ENCODE measurements at places on chromosomes 6 and 20. TPM values are rescaled to one million over a fixed set of nuclear protein-coding genes. Genes with fewer than 3 reads are reported as not detected.

DNA sequence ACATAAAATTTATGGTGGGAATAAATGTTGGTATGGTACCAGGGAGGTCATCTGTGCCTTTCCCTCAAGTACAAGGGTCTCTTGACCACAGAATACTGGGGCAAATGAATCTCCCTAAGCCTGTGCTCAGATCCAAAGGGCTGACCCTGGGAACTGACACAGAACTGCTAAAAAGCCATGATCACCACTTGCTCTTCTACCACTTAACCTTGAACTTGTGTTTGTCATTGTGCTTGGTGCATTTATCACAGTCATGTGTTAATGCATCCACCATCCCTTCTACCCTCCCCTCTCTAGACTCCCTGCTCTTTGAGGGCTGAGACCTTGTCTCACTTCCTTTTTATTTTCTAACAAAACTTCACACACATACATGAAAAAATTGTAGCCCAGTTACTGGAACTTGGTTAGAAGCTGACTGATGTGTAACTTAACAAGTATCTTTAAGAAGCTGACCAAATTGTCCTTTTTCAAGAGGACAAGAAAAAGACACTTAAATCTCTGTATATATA, 46.1 kb upstream of the PBOV1 start:
- no peak for DNase-seq

DNA sequence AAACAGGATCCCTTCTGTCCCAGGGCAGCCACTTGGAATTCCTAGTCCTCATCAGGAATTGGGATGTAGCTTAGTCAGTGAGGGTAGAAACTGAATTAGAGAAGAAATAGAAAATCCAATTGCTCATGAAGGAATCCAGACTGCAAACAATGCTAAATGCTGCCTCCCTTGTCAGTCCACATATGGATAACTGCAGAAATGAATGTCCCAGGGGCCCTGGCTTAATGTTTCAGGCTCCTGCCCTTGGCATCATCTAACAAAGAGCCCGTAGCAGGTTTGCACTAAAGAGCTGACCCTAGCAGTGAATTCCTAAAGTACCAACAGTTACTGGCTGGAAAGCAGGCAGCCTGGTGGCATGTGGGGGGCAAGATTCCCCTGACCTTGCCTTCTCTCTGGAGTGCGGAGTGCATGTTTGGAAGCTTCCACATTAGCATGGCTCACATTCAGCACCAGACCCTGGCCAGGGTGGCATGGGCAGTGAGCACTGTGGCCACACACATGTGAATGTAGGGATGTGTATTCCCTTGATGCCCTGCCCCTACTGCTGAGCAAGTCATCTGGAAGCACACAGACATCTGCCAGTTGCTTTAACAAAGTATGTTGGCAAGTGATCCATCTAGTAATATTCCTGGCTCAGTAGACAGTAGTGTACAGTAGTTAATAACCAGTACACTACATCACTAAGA, 394.5 kb downstream of the CDC5L start:
- DNase-seq, result no peak

DNA sequence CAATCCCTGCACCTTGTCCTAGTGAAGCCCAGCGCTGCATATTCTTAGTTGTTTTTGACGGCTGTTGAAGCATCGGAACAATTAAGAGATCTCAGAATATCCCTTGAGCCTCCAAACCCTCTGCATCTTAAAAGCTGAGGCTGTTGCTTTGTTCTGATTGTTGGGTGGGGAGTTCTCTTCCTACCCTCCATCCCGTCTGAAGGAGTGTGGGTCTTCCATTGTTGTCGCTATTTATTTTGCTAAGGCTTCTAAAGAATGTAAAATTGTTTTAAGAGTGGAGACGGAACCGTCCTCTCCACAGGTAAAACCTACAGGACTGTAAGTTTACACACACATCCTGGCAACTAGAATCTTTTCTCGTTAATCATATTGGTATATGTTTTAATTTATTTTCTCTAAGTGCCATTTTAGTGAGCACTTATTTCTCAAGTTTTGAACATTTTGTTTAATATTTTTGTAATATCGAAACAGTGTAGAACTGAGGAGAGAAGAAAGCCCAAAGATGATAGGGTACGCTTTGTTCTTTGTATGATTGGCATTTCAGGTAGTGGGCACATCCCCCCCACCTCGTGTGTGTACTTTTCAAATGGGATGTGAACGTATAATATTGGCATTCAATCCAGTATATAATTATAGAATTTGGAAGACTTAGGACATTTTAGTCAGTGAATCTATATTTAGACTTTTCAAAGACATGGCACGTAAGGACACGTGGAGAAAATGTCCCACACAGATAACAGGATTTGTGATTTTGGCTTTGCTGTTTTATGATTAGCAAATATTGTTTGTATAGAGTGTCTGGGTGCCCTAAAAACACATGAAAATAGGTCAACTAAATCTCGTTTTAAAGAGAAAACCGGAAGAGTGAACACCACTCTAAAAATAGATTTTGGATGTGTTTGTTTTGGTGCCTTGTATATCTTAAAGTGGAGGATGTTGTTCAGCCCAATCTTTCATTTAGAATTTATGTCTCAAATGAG, 1.3 kb downstream of the RNF146 start:
- no peak for DNase-seq

GRCh38 chr20:12617076-12617475, 391.7 kb upstream of the SPTLC3 start:
- no peak for DNase-seq

DNA sequence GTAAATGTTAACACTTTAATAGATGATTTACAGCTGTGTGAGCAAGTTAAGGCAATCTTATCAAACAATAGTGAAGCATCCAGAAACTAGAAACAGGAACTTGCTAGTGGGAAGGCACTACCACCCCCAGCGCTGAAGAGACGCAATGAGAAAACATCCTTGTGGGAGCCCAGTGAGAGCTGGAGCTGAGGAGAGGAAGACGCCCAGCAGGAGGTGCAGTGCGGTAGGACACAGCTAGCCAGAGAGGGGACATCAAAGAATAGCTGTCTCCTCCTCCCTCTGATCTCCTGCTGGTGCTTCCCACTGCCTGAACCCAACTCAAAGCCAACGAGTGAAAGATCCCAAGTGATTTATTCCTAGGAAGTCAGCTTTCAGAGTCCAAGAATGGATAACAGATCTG, 140.3 kb downstream of the COL12A1 start:
- no peak for DNase-seq

- DNase-seq, result no peak
Measured at GRCh38 chr6:89360415-89360999, 8.0 kb upstream of the UBE2J1 start.

DNA sequence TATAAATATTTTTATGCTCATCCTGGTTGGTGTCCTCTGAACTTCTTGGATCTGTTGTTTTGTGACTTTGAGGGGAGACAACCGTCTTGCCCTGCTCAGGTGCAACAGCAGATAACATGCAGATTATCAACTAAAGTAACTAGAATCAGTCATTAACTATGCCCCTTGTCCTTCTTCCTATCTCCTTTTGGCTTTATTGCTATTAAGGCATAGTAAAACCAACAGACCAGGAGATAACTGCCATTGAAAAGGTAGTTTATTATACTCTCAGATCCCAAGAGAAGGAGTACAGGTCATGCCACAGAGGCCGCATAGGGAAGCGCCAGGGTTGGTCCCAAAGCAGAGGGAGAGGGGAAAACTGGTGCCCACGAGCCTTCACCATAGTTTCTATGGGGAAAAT, 418.2 kb downstream of the GJA1 start:
- DNase-seq, result no peak

Gene FKBP1A
- 193 TPM for total RNA-seq

GRCh38 chr6:113599444-113599843, 257.7 kb upstream of the MARCKS start:
- DNase-seq, result no peak

DNA sequence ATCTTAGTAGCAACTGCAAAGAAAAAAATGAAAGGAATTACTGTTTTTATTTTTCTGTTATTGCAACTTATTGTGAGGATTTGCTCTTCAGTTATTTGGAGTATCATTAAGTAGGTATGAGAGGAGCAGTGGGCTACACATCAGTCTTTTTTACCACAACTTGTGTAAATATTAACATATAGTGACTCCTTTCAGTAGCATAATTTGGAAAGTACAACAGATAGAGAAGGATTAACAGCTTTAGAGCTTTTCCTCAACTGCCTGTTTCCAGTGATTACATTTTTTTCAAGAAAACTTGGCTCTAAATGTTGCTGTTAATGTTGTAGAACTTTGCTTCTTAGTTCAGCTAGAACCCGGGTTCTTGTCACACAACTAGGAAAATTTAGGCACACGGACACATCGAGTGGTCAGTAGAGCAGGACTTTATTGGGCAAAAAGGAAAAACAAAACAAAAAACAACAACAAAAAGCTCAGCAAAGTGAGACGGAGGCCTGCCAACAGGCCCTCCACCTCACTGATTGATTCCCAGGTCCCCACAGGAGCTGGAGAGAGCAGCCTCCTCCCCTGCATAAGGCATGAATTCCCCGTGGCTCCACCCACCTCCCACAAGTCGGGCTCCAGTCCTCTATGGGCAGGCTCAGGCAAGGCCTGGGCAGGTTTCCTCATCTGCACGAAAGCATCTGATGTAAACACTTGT, 75.1 kb downstream of the ADGRG6 start:
- DNase-seq, result no peak

DNA sequence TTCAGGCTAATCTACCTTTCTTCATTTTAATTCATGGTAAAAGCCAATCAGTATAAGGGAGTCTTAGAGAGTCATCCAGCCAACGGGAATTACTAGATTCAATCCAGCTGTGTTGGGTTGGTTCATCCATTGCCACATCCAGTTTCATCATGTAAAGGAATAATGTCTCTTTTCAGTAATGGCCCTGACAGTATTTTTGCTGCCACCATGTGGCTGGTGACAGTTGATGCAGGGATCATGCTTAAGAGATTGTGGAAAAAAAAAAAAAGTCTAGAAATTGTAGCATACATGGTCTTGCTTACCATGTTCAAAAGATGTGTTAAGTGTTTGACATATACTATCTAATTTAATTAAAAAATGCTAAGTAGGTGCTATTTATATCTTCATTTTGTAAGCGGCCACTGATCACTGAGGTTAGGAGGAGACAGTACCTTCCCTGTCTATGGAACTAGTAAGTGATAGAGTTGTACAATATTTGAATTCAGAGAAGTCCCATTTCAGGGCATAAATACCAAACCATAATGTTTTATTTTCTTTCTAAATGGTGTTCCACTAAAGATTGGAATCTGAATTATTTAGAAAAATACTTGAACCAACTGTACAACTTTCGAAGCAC, 135.9 kb downstream of the KHDRBS2 start:
- no peak for DNase-seq

DNA sequence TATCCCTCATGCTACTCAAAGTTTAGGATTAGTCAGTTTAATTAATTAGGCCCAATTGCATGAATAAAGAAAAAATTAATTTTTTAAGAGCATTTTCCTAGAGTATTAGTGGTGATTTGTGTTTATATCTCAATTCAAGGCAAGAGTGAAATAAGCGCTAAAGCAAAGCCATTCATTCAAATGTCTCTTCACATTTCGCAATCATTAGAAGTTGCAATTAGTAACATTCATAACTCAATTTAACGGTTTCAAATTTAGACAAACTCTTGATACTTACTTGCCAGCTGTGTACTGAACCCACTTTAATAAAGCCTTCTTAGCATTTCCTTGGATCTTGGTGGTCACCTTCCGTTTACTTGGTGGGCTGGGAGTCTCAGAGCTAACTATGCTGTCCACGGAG, 127.2 kb downstream of the SYNE1 start:
- no peak for DNase-seq

Gene MYH7B
- 0.30 TPM for total RNA-seq

Gene GPX5
- total RNA-seq, result not detected

- DNase-seq, result no peak
Measured at GRCh38 chr6:10793695-10794094, 44.6 kb downstream of the MAK start.

DNA sequence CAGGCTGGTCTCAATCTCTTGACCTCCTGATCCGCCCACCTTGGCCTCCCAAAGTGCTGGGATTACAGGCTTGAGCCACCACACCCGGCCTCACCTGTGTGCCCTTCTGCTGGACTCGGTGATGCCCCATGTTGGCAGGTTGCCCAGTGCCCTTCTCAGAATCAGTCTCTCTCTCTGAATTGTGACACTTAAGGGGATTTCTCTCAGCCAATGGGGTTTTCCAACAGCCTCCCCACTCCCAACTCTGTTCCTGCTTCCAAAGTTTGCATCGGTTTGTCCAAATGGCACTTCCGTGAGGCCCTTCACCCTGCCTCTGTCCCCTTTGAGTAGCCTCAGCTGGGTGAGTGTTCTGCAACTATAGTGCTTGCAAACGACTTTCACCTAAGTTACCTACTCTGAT, 3.1 kb upstream of the MRPS10 start:
- DNase-seq, result no peak

GRCh38 chr20:31784354-31785044, 34.7 kb upstream of the MYLK2 start:
- DNase-seq, result no peak

Gene BANF2
- not detected for total RNA-seq

Gene BTN2A1
- total RNA-seq, result 33.3 TPM

DNA sequence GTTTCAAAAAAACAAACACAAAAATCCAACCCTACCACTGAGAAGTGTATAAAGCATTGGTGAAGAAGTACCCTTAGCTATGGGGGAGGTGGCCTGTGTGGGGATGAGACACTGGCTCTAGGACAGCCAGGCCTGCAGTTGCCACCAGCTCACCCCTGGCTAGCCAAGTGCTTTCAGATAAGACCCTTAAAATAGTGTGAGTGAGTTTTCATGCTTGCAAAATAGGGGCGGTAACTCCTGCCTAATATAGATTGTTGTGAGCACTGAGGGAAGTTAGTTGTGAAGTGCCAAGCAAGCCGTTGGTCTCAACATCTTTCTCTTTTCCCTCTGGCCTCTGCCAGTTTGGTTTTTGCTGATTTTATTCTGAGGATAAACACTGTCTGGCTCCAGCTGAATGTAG, 11.3 kb downstream of the PPP1R3G start:
- no peak for DNase-seq

GRCh38 chr6:12116264-12116800, 104.2 kb downstream of the HIVEP1 start:
- no peak for DNase-seq

DNA sequence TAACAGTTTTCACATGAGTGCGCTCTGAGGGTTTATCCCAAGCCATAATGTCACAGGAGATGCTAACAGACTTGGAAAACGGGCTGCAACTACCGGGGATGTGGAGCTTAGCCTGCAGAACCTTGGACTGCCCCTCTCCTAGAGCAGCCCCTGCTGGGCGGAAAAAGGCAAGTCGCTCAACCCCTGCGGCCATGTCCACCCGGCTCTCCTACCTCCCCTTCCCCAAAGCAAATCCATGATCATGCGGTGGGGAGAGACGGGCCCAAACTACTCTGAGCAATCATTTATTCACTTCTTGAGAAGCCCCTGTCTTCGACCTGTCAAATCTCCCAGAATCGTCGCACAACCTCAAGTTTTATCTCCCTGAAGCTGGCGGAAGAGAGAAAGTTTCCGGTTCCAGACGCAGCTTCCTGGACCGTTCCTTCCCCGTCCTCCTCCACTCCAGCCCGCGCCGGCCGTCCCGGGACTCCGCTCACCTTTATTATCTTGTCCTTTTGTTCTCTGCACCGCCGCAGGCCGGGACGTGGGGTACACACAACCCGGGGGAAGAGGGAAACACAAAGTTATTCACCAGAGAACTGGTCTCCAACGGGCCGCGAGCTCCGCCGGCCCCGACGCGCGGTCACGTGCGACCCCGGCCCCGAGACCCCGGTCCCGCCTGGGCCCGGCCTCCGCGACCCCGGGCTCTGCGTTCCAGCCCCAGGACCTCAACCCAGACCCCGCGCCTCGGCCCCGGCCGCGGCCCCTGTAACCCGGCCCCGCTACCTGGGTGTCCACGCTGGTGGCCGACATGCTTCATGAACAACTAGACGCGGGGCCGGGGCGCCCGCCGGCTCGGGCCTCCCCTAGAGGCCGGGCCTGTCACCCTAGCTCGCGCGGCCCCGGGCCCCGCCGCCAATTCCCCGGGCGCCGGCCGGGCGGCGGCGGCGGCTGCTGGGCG, 560 bp downstream of the YTHDF1 start:
- DNase-seq, result no peak
